ENCODE measurements at places on chromosomes 2 and 18. TPM values are rescaled to one million over a fixed set of nuclear protein-coding genes. Genes with fewer than 3 reads are reported as not detected.

Gene RTP5
- total RNA-seq = not detected

GRCh38 chr2:201196803-201197202 is 13.9 kb downstream of the CASP10 start:
- no peak for DNase-seq

Gene HDAC4
- total RNA-seq = 10.4 TPM

- no peak for DNase-seq
Observed at GRCh38 chr2:150450765-150451164, 36.7 kb downstream of the RND3 start.

DNA sequence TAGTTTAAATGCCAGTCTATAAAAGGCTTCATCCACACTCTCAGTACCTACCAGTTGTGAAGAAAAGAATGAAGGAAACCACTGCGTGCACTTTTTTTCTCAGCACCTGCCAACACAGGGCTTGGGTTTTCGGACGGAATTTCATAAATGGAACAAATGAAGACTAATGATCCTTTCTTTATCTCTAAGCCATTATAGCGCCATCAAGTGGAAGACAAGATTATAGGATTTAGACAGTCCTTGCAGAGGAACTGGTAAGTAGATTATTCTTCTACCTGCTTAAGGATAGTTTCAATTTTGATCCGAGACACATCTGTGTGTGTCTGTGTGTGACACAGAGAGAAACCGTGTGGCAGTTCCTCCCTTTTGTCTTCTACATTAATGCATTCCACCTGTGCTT is 245.6 kb downstream of the NRXN1 start:
- DNase-seq = no peak
